ENCODE measurements at places on chromosomes 6 and 20.
A peak's percentile ranks its signal among the peaks of the same experiment; 100 is the strongest.

GRCh38 chr20:60232380-60232779 lies 274.2 kb downstream of the CDH26 start:
- DNase-seq: no peak

- peak; percentile 13 for DNase-seq
Measured at GRCh38 chr20:39909447-39909846, 779.6 kb downstream of the MAFB start.

DNA sequence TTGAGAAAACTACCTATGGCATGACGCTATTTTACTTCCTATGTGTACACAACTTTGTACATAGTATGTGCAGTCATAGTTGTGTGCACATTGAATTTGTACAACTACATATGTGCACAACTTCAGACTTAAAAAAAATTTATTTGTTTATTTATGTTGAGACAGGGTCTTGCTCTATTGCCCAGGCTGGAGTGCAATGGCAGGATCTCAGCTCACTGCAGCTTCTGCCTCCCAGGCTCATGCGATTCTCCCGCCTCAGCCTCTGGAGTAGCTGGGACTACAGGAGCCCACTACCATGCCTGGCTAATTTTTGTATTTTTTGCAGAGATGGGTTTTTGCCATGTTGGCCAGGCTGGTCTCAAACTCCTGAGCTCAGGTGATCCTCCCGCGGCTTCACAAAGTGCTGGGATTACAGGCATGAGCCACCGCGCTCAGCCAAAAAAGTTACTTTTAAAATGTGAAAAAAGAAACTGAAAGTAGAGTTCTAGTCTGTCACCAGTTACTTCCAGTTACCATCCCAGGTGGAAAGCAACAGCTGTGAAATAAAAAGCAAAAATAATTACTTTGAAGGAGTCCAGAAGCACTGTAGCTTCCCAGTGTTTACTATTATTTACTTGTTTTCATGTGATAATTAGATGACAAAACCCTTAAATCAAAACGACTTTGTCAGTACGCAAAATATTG lies 1.7 kb upstream of the ZKSCAN8 start:
- DNase-seq: no peak

GRCh38 chr6:82507112-82507511 lies 143.5 kb downstream of the TPBG start:
- DNase-seq: peak; percentile 6

GRCh38 chr6:13729891-13730290 lies 18.3 kb upstream of the RANBP9 start:
- DNase-seq: peak; percentile 58
